A549 treated with CORT108297 at 1 μM for 4 hours (cell line): ENCODE measurements at places on chromosomes 7 and 10. TPM values are rescaled to one million over a fixed set of nuclear protein-coding genes. Genes with fewer than 3 reads are reported as not detected.

NAT16 gene
- total RNA-seq, result 0.10 to 0.17 TPM (median 0.14 TPM) in 5 replicates

IRF5 gene
- total RNA-seq, result 11.4 to 17.4 TPM (median 14.5 TPM) in 5 replicates

SPAM1 gene
- total RNA-seq, result not detected in 5 replicates

VIM gene
- total RNA-seq, result 1,734 to 1,928 TPM (median 1,867 TPM) in 5 replicates
